ENCODE measurements at places on chromosomes 4 and X.

DNA sequence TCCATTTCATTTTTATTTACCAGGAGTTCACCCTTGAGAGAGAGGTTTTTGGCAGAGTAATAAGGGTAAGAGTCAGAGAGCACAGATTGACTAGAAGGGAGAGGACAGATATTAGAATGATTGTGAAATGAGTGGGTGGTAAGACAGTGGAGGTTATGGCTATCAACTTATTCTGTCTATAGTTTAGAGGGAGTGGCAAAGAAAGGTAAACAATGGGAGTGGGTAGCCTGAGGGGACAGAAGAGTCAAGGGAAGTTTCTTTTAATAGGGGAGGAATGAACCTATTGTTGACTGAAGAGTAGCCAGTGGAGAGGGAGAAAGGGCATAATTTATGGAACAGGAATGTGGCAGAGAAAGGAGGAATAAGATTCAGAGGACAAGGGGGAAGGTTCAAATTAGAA, 186.5 kb upstream of the NRK start:
- no peak for DNase-seq

- no peak for DNase-seq
Measured at GRCh38 chr4:102139932-102140331, 205.3 kb downstream of the SLC39A8 start.

DNA sequence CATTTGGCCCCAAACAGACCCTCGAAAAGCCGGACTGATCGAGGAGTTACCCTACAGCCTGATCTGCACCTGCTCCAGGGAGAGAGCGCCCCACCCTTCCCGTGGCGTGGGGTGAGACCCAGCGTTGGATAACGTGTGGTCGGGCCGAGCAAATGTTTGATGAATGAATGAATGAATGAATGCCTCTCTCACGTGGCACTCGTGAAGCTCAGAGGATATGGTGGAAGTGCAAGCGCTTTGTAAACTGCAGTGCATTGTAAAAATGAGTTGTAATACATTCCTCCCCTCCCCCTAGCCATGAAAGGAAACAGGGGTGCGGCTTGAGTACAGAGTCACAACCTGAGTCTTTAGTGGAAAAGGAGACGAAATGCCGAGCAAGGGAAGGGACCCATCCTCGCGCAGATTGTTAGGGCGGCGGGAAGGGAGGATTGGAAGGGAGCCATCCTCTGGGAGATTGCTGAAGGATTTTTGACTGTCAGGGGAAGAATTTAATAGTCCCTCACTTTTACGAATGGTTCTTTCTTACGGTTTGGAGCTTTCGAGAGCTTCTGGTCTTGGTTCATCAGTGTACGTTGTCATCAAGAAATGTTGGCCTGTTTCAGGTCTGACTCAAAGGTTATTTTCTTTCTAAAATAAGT, 772 bp upstream of the FBXW7 start:
- DNase-seq, result peak; percentile 38

DNA sequence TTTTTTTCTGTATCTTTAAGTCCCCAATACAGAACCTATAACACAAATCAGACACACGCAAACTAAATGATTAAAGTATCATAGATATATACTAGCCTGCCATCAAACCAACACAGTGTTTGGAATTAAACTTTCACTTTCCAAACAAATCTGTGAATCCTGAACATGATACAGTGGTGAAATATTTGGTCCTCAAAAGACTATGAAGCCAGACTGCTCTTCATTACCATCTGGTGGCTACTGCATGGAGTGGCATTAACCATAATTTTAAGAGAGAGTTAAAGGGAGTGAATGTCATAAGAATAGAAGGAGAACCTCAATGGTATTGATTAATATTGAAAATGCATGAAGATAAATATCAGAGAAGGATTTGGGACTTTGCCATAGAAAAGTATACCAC, 9.2 kb upstream of the GABRA4 start:
- DNase-seq, result no peak

DNA sequence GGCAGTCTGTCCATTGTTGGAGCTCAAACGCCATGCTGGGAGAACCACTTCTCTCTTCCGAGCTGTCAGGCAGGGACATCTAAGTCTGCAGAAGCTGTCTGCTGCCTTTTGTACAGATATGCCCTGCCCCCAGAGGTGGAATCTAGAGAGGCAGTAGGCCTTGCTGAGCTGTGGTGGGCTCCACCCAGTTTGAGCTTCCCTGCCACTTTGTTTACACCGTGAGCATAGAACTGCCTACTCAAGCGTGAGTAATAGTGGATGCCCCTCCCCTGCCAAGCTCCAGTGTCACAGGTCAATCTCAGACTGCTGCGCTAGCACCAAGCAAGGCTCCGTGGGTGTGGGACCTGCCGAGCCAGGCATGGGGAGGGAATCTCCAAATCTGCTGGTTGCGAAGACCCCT, 145.7 kb downstream of the VSIG4 start:
- DNase-seq, result no peak

- DNase-seq, result no peak
Measured at GRCh38 chrX:40012868-40013265, 84.9 kb downstream of the BCOR start.

DNA sequence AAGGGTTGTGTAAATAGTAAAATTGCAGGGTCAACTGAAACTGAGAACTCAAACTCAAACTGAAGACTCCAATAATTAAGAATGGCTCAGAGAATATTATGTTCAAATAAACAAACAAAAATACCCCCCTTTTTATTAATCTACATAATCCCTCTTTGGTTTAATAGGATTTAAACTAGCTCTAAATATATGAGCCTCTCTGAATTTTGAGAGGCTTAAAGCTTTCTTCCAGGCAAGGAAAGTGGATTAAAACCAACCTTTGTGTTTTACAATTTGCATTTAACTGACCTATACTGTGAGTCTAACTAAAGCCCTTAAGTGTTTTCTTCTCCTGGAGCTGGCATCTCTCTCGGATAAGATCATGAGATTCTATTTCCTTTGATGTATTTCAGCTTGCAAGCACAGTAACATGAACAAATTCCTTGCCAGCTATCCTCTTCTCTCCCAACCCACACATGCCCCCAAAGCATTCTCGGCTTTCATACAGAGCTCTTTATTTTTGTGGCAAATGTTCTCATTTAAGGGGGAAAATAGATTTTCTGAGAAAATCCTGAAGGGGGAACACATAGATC, 1310.8 kb upstream of the AGA start:
- DNase-seq, result no peak

GRCh38 chr4:70969076-70969475, 24.4 kb upstream of the DCK start:
- DNase-seq, result no peak

- DNase-seq, result no peak
Measured at GRCh38 chr4:151223465-151223864, 53.5 kb upstream of the PRSS48 start.

- DNase-seq, result no peak
Measured at GRCh38 chrX:46812445-46812844, 24.4 kb upstream of the RP2 start.

- no peak for DNase-seq
Measured at GRCh38 chrX:3527166-3527565, 180.7 kb upstream of the MXRA5 start.

- DNase-seq, result no peak
Measured at GRCh38 chr4:42237451-42237850, 85.0 kb upstream of the BEND4 start.

DNA sequence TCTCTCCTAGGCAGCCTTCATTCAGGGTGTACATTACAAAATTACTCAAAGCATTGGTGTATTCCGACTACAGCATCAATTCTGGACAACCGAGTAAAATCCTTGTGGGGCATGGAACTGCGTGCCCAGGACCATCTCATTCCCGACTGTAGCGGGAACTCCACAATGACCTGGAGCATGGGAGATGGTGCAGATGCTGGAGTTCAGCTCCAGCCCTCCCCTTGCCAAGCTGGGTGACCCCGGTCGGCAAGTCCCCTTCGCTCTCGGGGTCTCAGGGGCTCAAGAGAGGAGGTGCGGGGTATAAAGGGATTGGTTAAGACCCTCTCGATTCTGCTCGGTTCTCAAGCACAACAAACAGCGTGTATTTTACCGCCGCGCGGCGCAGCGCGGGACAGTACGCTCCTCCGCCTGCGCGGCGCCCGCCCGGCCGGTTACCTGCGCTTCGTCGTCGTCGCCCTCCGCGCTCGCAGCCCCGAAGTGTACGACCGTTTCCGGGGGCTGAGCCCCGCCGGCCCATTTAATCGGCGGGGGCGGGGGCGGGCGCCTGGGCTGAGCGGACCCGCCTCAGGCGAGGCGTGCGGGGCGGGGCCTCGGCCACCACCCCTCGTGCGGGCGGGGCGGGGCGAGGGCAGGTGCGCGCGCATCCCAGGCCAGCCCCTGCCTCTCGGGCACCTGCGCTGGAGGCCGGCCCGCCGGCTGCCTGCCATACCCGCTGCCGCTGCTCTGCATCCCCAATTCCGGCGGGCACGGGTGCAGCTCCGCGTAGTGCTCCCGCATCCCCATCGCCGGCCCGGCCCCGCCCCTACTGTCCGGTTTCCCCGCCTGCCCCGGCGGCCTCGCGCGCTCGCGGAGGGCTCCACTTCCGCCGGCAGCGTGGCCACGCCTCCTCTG, at the start of gene G6PD:
G6PD (minus strand) TSS at position 493 of the 891 bp plus-strand sequence. CDS start 691 bp downstream, outside the sequence.
- peak; percentile 40 for DNase-seq

DNA sequence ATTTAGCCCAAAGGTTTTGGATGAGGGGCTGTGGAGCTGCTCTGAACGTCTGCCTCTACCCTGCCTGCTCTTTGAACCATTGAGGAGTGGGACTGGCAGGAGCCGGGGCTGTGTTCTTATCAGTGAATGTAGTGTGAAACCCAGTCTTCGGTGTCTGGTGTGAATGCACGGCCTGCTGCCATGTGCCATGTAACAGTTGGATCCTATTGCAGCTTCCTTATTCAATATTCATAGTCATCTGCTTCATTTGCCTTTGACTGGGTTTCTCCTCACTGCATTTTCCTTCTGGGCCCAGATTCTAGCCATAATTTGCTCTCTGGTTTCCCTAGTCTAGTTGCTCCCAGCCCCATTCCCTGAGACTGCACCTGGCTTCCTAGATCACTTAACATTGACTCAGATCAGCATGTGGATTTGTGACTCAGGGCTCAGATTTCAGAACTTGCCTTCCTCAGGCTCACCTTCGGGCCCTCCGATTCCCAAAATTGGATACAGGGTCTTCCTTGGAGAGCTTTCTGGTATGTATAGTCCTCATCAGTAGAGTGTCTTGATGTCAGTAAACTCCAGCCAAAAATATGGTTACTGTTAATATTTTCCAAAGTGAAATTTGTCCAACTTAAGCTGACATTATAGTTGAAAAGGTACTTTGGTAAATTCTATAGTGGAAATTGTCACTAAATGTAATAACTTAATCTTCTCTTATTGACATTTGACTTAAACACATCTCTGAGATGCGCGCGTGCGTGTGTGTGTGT, 94.0 kb upstream of the DDIT4L start:
- DNase-seq, result no peak

- DNase-seq, result no peak
Measured at GRCh38 chrX:130395341-130395740, 6.4 kb upstream of the RBMX2 start.

DNA sequence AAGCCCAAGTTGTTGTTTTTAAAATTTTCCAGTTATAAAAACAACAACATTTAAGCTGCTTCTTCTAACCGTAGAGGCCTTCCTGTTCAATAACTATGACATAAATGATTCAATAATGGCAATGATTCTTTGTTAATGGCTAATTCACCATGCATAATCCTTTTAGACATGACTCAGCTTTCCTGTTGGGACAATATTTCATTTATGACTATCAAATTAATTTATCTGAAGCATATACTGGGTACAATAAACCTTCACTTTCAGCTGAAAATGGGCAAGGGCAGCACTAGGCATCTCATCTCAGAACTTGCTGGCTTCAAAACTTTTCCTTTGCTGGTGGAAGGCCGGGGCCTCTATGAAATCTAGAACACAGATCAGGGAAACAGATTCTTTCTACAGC, 38.9 kb downstream of the TBC1D9 start:
- no peak for DNase-seq

DNA sequence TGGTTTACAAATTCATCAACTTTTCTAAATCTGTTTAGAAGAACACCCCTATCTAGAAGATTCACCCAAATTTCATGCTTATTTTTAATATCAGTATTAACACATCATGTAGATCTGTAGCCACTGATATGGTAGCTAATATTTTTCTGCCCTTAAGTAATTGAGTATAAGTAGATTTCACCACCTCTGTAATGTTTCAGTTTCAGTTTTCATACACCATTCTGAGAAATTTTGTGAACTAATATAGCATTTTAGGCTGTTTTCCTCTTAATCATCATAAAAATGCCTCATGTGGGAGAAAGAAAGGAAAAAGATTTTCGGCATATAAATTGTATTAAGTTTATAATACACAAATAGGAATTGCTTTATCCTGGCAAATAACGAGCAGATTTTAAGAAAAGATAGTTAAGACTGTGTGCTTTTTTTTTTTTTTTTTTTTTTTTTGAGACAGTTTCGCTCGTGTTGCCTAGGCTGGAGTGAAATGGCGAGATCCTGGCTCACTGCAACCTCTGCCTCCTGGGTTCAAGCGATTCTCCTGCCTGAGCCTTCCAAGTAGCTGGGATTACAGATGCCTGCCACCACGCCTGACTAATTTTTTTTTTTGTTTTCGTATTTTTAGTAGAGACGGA, 21.4 kb upstream of the RBPJ start:
- no peak for DNase-seq

DNA sequence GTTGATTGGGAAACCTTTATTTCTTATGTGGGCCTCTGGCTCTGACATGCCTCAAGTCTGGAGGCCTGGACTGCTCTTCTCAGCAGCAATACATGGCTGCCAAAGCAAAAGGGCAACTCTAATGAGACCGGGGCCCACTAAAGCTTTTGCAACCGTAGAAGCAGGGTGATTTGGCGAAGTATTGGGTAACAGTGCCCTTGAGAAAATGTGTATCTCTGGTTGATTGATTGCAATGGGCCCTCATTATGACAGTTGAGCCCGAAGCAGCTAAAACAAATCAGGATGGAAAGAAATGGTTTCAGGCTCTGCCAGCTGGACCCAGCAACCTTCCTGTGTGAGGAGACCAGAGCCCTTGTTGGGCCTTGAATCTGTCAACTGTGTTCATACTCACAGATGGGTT, 73.4 kb downstream of the CLCN4 start:
- no peak for DNase-seq

DNA sequence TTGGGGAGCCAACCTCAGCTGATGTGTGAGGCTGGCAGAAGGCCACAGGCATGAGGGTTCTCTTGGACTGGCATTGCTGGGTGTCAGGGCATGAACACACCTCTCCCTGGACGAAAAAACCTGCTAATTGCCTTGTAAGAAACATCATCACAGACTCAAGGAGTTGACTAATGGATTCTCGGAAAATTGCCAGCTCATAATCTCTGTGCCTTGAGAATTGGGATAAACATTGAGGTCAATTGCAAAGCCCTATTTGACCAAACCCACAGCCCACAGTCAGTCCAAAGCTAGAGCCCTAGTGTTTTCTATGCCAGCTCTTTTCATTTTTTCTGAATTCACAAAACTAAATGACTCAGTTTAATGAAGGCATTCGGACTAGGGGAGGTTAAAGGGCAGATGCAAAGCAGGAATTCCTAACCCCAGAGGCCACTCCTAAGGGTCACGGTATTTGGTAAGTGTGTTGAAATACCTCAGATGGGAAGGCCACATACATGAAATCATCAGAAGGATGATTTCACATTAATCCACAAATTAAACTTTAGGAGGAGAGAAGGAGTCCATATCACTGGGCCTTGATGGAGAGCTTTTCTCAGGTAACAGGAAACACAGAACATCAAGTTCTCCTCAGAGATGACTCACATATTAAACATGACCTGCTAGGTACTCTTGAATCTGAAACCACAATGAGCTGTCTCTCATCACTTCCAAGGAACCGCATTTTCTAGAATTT, 39.0 kb upstream of the RASL11B start:
- DNase-seq, result no peak
